Mucosa of descending colon (tissue), 3 donors: ENCODE measurements at places on chromosomes 1 and 21. TPM values are rescaled to one million over a fixed set of nuclear protein-coding genes. Genes with fewer than 3 reads are reported as not detected.

Gene CNR2
- total RNA-seq: 0.06 TPM

Gene PLD5
- not detected for total RNA-seq

Gene BNIPL
- 1.1 TPM for total RNA-seq

Gene KCNJ15
- 0.44 TPM for total RNA-seq

Gene KRTAP21-3
- total RNA-seq: not detected

Gene PRDM16
- total RNA-seq: 1.6 TPM

Gene IGSF8
- total RNA-seq: 65.0 TPM

Gene KRTAP19-1
- total RNA-seq: not detected

Gene NOS1AP
- 11.8 TPM for total RNA-seq

Gene RYR2
- total RNA-seq: 5.9 TPM

Gene PRR9
- not detected for total RNA-seq
